ENCODE measurements at places on chromosomes 12 and 14.

GRCh38 chr14:52000019-52000582 lies 10.8 kb downstream of the RTRAF start:
- DNase-seq: no peak

- DNase-seq: no peak
These were observed 2.0 kb upstream of the SHMT2 start for GRCh38 chr12:57227315-57228115.

GRCh38 chr14:70847406-70848090 lies 38.2 kb upstream of the MAP3K9 start:
- DNase-seq: no peak

DNA sequence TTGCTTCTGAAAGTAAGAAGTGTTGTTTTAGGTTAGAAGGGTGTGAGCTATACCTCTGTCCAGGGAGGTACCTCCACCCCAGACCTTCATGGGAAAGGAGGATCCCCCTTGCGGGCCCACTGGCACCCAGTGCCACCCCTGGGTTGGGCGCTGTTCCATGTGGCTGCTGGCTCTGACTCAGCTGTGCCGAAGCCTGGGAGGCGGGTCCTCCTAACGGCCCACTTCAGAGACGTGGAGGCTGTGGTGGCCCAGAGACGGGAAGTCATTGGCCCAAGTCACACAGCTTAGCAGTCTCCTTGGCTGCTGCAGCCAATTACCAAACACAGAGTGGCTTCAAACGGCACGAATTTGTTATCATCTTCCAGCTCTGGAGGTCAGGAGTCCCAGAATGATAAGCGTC lies 10.2 kb downstream of the RFLNA start:
- no peak for DNase-seq

DNA sequence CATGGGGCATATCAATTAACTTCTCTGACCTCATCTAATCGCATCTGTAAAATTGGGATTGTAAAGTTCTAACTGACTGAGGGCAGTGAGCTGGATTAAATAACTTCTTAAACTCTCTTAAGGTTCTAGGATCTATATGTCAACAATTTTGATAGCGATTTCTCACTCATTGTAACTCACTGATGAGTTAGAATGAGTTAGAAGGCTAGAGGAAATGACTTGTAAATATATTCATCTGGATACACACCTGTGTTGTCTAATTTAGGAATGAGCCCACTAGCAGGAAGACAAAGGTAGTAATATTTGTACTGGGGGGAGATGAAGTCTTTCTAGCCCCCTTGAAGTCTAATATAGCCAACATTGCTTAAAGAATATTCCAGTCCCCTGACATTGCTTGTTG lies 46.3 kb upstream of the CERS5 start:
- DNase-seq: no peak

Data from left lobe of liver (tissue), 2 donors.